ENCODE measurements at places on chromosomes 2 and 18. TPM values are rescaled to one million over a fixed set of nuclear protein-coding genes. Genes with fewer than 3 reads are reported as not detected.

- no peak for DNase-seq
These were observed 103.6 kb upstream of the CDH19 start for GRCh38 chr18:66707473-66707872.

DNA sequence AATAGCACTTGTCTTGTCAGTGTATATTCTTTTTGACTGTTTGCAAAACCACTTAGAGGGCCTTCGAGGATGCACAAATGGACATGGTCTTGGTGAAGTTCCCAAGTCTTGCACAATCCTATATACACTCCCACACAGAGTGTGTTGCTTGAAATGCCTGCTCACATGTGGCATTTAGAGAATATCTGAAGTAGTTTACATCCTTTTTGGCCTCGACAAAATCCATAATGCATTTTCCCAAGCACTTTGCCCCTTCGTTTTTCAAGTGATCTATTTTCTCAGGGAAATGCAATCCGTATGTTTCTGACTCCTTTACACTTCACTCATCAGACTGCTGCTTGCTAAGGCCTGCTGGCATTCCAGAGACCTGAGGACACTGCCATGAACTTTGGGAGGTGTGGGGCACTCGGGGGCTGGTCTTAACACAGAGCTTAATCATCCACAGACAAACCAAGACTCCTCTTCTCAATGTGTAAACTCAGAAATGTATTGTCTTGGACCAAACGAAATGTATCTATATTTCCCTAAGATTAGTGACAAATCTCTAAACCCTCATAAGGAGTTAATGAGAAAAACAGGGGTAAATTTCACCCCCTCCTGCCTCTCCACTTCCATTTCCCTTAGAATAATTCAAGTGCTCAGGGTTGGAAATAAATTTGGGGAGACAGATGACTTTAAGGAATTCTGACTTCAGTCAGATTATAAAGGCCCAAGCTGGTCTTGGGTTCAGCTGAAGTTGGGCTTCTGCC lies 219.3 kb upstream of the APCDD1 start:
- DNase-seq, result no peak

- DNase-seq, result no peak
These were observed 70.5 kb upstream of the MYCN start for GRCh38 chr2:15869871-15870270.

DNA sequence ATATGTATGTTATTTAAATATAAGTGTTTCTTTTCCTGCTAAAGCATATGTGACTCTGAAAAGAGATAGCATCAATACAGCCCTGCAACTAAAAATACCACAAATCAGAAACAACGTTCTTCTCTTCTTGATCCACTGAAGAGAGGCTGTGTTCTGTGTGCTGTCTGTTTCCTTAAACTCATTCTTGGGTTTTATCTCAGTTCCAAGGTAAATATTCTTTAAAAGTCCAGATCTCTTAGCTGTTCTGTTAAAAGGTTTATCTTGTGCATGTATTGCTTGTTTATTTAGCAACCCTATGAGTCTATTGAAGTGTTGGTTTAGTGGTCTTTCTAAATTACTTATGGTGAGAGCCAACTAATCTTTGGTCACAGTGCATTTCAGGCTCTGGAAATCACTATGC lies 173.3 kb upstream of the NT5C1B start:
- DNase-seq, result no peak

DNA sequence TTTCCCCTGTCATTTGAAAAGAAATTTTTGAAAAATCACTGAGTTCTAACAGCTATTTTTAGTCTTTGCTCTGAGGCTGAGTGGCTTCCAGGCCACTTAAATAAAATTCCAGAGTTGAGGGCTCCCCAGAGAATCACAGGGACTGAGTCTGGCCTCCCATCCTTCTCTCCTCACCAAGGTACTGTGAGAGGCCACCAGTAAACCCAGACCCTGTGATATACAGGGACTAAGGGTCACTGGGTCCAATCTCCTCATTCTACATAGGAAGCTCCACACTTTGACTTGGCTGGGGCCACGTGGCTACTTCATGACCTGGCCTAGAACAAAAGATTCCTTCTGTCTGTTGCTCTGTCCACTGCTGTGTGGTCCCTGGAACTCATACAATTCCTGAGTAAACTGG lies 123.2 kb upstream of the CDCA7 start:
- DNase-seq, result no peak

- DNase-seq, result no peak
These were observed 8.2 kb upstream of the TMEM182 start for GRCh38 chr2:102753563-102754159.

GRCh38 chr2:70988726-70989648 lies 5.7 kb downstream of the TEX261 start:
- DNase-seq, result no peak

- no peak for DNase-seq
These were observed 45.5 kb downstream of the TWSG1 start for GRCh38 chr18:9380101-9380500.

DNA sequence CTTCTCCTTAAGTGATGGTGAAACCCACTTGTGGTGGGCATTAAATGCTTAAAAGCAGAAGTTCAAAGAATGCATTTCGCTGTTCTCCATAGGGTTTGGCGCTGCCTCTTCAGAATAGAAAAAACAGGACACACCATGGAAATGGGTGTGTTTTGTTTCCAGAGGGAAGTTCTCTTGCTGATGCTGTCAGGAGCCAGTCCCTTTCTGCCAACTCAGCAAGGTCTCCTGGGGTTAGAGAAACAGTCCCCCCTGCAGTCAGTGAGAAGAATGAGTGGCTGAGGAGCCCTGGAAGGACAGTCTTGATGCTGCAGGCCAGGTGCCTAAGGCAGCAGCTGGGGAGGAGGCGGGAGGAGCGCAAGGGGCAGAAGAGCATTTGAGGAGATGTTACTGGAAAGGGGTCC lies 37.8 kb upstream of the ASAP2 start:
- DNase-seq, result no peak

DNA sequence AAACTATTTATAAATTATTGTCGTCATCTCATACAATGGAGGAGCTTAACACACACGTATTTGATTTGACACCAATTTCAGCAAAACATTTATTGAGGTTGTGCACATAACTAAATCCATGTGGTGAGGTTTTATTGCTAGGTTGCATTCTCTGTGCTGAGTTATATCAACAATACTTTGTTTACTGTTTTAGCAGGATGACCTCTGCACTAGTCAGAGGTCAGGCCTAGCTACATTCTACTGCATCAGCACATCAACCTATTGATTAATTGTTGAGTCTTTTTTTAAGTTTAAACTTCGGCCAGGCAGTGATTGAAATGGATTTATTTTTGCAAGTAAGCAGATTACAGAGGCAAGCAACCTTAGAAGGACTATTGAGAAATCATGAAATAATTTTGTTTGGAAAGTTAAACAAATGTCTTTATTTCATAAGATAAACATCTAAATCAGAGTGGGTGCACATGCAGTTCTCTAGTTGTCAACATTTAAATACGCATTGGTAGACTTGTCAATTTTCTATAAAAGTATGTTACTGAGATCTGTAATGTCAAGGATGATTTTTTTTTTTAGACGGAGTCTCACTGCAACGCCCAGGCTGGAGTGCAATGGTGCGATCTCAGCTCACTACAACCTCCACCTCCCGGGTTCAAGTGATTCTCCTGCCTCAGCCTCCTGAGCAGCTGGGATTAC lies 75.2 kb upstream of the CD28 start:
- DNase-seq, result no peak

DNA sequence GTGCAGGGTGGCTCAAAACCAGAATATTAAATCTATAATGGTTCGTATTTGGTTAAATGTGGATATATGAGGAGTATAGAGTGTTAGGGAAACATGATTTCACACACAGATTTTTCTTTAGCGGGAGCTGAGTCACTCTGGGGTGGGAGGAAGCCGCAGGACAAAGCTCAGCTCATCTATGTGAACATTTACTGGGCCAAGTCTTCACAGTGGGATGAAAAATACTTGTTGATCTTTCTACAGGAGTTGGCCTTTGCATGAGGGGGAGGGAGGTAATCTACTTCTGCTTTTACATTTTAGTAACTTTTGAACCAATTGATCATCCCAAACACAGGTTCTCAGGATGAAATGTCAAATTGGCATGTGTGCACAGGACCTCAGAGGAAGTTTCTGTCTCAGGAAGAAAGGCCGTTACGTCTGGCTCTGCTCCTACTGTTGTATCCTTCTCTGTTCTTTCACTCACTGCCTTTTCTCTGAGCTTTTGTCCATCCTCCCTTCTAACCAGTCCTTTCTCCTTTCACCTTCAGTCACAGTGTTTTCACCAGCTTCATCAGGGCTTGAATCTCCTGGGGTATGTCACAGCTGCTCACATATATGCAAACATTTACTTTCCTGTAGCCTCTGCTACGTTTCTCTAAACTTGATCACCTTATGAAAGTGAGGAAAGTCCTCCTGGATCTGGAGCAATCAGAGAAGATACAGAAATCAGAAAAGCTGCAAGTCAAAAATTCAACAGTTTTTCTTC lies 943.3 kb upstream of the FANCL start:
- DNase-seq, result no peak

- DNase-seq, result no peak
These were observed 592.7 kb downstream of the XIRP2 start for GRCh38 chr2:167480986-167481309.

GRCh38 chr2:96756788-96757476 lies 3.8 kb upstream of the CNNM4 start:
- no peak for DNase-seq

DNA sequence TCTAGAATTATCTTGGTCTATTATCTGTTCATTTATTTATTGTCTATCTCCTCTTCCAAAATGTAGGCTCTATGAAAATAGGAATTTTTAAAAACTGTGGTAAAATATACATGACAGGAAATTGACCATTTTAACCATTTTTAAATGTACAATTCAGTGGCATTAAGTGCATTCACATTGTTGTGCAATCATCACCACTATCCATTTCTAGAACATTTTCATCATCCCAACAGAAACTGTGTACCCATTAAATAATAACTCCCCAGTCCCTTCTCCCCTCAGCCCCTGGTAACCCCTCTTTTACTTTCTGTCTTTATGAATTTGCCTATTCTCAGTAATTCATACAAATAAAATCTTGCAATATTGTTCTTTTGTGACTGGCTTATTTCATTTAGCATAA lies 71.1 kb upstream of the LCLAT1 start:
- no peak for DNase-seq

GRCh38 chr2:157735532-157735931 lies 106.9 kb upstream of the ACVR1C start:
- DNase-seq, result no peak

- DNase-seq, result no peak
These were observed 30.7 kb upstream of the KLHL14 start for GRCh38 chr18:32803568-32803967.

DNA sequence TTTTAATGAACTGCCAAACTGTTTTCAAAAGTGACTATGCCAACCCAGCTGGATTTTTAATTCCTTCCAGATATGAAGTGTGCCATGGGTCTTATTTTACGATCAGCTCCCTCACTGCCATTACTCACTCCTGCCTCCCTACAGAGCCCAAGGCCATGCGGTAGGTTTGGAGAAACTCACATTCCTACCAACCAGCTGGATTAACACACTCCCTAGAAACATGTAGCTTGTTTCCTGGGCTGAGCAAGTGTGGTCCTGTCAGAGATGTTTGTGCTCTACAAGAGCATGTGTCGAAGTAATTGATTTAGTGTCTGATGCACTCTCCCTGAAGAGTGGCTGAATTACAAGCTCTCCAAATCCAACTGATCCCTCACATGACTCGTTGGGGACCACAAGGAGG lies 82.5 kb downstream of the SPP2 start:
- no peak for DNase-seq

DNA sequence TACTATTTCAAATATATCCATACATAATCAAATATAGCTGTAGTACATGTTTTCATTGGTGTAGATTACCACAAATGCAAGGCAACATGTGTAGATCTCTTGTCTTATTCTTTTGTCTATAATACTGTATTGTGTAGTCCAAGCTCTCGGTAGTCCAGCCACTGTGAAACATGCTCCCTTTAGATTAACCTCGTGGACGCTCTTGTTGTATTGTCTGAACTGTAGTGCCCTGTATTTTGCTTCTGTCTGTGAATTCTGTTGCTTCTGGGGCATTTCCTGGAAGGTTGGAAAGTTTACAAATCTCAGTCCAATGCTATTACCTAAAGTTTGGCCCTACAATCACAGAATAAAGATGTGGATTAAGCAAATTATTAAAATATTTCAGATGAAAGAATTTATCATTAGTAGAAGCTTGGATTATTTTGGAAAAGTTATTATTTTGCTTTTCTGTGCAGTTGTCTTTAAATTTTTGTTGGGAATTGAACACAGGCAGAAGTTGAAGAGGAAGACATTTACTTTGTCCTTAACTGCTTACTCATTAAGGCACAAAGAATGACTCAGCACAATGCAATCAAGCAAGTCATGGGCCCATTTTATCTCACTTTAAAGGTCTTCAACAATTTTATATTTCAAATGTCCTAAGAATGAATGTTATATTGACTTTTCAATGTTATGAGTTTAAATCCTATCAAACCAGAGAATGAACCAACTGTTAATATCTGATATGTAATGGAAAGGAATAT lies 103.4 kb upstream of the CAVIN2 start:
- no peak for DNase-seq

GRCh38 chr2:40282428-40282827 lies 169.5 kb downstream of the SLC8A1 start:
- DNase-seq, result no peak

- no peak for DNase-seq
These were observed 9.8 kb upstream of the SCYGR1 start for GRCh38 chr2:227397562-227397961.

DNA sequence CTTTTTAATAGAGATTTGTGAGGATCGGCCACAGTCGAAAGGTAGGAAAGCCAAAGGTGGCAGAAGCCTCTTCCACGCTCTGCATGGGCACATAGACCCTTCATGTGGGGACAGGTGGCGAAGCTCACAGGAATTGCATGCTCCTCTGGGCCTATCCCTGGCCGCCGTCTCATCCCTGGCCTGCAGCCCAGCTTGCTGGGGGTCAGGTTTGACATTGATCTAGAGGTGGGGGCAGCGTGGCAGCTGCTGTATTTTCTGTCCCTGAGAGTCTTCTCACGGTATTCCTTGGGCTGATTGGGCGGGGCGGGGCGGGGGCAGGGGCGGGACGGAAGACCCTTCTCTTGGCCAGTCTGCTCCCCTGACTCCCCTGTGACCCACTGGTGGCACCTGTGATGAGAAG lies 48.9 kb downstream of the STK25 start:
- no peak for DNase-seq

GRCh38 chr2:30179536-30179935 lies 32.7 kb downstream of the YPEL5 start:
- no peak for DNase-seq

- DNase-seq, result no peak
These were observed 68.4 kb upstream of the MFF start for GRCh38 chr2:227256605-227257004.

GRCh38 chr2:80167284-80167808 lies 137.2 kb downstream of the LRRTM1 start:
- no peak for DNase-seq

Gene TMEM163
- 2.3 TPM for polyA plus RNA-seq

Gene ARL6IP6
- 52.3 TPM for polyA plus RNA-seq

Gene PARD3B
- polyA plus RNA-seq, result 35.6 TPM

Gene MCM6
- polyA plus RNA-seq, result 71.1 TPM

Gene ALK
- 0.35 TPM for polyA plus RNA-seq

Gene DIS3L2
- polyA plus RNA-seq, result 43.8 TPM

Gene HMSD
- polyA plus RNA-seq, result 0.52 TPM

Gene NEB
- polyA plus RNA-seq, result 22.1 TPM

Gene VAMP5
- 42.6 TPM for polyA plus RNA-seq

Gene PJVK
- polyA plus RNA-seq, result 7.1 TPM

Gene ONECUT2
- 0.14 TPM for polyA plus RNA-seq

Gene ITPRIPL1
- 4.4 TPM for polyA plus RNA-seq

Gene RAMP1
- polyA plus RNA-seq, result 3.5 TPM

Gene TMEFF2
- 10.9 TPM for polyA plus RNA-seq

Gene GPR35
- 1.7 TPM for polyA plus RNA-seq

Gene BOD1L2
- polyA plus RNA-seq, result not detected

Gene TWSG1
- 82.3 TPM for polyA plus RNA-seq

Gene AMER3
- polyA plus RNA-seq, result 0.06 TPM

Gene AKAIN1
- not detected for polyA plus RNA-seq

Gene OSR1
- 6.7 TPM for polyA plus RNA-seq

Gene SERPINB11
- not detected for polyA plus RNA-seq

All from renal cortex interstitium (tissue), 15 donors.